ENCODE measurements at places on chromosomes 16 and 17.

GRCh38 chr17:1758807-1759206, 3.1 kb upstream of the SERPINF1 start:
- no peak for DNase-seq

- no peak for DNase-seq
These were observed 17.1 kb downstream of the ACLY start for GRCh38 chr17:41901646-41902045.

DNA sequence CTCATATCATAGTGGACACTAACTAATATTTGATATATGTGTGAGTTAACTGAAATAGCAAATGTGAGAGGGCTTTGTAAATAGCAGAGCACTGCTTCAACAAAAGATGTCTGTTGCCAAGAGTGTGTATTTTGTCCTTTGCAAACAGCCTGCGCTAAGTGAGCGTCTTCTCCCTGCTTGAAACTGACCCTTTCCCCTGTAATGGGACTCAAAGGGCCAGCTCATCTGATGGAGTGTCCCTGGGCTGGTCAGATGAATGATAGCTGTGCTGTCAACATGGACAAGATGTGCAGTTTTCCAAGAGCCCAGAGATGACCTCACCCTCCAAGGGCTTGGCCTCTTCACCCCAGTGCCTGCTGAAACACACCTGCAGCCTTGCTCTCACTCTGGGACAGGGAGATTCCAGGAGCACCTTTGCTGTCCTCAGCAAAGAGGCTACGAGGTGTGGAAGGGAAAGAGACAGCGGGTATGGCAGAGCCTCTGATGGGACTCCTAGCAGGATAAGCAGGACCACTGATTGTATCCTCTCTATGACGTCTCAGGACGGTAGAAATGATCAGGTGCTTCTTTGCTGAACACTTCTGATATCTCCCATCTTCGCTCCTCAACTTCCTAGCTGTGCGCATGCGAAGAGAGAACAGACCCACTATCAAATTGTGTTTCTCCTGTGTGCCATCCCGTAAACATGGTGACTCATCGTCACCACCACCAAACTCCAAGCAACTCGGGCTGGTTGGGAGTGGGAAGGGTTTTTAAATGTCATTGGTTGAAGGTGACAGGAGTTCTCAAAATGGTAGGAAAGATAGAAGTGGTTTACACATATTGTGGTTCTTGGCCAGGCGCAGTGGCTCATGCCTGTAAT, 35.8 kb upstream of the TBX2 start:
- DNase-seq = no peak

- no peak for DNase-seq
These were observed 11.8 kb upstream of the SLC25A19 start for GRCh38 chr17:75301049-75301448.

GRCh38 chr16:85534536-85535351, 78.4 kb upstream of the GSE1 start:
- peak; percentile 60 for DNase-seq

DNA sequence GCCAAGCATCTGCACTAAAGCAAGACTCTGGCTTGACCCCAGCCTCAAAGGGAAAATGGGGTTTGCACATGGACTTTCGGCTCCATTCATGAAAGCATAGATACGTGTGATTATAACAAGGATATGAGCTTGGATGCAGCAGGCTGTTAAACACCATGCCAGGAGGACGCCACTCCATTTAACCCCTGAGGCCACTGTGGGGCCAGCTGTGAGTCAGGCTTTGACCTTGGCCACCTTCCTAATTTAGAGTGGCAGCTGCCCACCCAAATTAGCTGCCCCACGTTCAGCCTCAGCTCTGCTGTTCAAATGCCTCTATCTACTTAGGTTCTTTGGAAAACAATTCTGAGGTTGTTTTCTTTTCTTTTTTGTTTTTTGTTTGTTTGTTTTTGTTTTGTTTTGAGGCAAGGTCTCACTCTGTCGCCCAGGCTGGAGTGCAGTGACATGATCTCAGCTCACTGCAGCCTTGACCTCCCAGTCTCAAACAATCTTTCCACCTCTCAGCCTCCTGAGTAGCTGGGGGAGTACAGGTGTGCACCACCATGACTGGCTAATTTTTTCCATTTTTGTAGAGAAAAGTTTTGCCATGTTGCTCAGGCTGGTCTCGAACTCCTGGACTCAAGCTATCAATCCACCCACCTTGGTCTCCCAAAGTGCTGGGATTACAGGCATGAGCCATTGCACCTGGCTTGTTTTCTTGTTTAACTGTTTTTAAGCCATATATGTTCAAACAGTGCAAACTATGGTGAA, 23.2 kb upstream of the KIFC3 start:
- no peak for DNase-seq

GRCh38 chr17:58734040-58734439, 21.6 kb upstream of the PPM1E start:
- no peak for DNase-seq

DNA sequence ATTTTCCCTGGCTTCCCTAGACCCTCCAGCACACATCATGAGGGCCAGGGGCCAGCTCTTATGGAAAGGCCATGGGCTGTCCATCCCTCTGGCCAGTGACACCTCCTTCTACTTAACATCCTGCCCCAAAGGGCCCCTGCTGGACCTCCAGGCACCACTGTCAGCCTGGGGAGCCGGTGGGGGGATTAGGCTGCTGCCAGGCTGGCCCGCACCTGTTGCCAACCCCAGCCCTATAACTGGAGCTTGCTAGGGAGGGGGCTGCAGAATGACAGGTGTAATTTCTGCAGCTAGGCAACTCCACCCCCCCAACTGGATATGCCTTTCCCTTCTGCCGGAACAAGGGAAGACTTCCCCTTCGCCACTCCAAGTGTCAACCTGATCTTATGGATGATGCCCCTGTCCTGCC, 12.5 kb downstream of the RARA start:
- DNase-seq = no peak

DNA sequence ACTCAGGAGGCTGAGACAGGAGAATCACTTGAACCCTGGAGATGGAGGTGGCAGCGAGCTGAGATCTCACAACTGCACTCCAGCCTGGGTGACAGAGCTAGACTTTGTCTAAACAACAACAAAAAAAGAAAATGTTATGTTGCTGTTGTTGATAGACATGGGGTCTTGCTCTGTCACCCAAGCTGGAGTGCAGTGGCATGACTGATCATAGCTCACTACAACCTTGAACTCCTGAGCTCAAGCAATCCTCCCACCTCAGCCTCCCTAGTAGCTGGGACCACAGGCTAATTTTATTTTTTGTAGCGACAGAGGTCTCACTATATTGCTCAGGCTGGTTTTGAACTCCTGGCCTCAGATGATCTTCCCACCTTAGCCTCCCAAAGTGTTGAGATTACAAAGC, 20.0 kb downstream of the FBXO47 start:
- no peak for DNase-seq

DNA sequence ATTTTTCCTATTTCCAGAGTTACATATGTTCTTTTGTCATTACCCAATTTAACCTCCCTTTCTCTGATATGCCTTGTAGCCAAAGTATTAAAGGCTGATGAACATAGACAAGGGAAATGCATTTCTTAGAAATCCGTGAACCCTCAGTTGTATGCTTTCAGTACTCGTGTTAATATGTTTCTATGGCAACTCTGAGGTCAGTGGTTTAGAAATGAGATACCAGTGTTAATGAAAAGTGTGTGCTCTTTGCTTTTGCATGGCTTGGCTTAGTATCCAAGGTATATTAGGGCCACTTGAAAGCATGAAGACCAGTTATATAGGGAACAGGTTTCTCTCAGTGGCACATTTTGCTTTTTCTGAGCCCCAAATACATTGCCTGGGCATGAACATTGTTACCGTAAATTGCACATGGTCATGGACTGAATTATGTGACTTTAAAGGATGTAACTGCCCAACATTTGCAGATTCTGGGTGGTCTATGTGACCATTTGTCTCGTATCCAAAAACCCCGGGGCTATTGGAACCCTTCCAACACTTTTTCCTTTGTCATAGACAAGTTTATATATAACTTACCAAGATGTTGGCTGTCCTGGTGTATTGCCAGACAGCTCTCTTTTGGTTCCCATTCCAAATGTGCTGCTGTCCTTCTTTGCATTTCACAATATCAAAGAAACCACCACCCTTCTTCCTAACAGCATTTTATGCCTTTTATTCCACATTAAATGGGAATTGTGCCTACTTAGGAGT, 17.5 kb downstream of the ABHD15 start:
- no peak for DNase-seq

- DNase-seq = peak; percentile 70
These were observed 2.1 kb downstream of the SCARF1 start for GRCh38 chr17:1643293-1643998.

- no peak for DNase-seq
These were observed 3.0 kb downstream of the CHAD start for GRCh38 chr17:50465635-50466034.

DNA sequence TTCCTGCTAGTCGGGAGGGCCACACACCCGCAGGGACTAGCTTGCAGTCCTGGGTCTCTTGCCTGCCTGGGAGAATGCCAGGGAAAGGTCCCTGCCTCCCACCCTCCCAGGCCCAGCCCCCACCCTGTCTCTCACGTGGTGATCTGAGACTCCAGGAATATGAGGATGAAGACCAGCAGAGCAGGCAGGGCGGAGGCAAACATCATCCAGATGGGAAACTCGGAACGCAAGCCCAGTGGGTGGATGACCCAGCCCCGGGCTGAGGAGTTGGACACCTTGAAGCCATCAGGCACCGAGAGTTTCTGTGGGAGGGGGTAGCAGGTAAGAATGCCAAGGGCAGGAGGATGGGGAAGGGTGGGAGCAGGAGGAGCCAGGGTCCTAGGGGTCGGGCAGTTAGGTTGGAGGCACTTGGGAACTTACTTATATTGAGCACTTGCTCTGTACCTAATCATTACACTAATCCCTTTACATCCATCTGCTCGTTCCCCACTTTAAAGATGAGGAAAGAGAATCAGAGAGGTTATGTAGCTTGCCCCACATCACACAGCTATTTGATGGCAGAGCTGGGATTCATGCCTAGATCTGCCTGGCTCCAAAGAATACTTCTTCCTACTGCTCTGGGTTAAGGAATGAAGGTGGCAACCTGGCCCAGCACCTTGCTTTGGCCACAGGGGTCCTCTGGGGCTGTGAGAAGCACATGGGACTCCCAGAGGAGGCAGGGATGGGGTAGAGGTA, 13.4 kb downstream of the SLC4A1 start:
- no peak for DNase-seq

- DNase-seq = no peak
These were observed 78.5 kb upstream of the CLEC3A start for GRCh38 chr16:77943801-77944200.

- no peak for DNase-seq
These were observed 17.4 kb downstream of the CCDC182 start for GRCh38 chr17:57727630-57728175.

GRCh38 chr16:66578651-66579531, at the start of gene CMTM2:
TSS of gene CMTM2 (plus strand) at chr16:66579463. CDS start at chr16:66579608, 145 bp downstream.
- DNase-seq = peak; percentile 25

GRCh38 chr16:77946823-77947222, 75.5 kb upstream of the CLEC3A start:
- DNase-seq = no peak

DNA sequence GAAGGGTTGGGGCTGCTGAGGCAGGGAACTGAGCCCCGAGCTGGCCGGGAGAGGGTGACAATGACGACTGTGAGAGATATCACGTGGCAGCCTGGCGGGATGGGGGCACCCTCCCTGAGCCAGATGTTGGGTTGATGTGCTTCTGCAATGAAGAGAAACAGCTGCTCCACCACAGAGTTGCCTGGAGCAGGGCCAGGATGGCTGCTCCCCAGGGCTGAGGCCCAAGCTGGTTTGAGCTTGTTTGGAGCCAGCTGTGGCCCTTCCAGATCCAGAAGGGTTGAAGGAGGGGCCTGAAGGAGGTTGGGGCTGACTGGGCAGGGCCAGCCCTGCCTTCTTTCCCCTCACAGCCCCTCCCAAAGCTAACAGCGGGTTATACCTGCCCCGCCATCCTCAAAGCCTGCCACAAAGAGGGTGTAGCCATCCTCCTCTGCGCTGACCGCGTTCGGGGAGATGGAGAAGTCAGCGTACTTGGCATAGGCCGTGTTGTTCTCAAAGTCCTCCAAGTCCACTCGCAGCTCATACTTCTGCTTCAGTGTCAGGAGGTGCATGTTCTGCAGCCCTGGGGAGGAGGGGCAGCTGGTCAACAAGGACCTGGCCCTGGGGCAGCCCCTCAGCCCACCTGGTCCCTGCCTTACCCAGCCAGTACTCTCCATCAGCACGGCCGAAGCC, 2.1 kb downstream of the MFAP4 start:
- peak; percentile 95 for DNase-seq

DNA sequence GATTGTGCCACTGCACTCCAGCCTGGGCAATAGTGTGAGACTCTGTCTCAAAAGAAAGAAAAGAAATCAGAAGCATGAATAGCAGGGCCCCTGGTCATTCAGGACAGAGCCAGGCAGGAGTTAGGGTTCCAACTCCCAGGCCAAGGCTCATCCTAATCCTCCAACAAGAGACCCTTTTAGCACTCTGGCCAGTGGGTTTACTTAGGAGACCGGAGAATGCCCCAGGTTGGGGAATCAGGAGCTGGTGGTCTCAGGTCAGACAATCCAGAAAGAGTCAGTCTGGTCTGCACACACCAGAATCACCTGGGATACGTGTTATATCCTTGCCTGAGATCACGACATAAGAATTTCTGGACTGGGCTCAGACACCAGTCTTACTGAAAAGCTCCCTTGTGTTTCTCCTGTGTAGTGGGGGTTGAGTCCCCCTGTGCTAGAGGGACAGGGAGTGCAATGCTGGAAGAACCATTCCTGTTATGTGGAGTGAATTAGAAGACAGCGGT, 48.7 kb downstream of the CCDC42 start:
- no peak for DNase-seq

- no peak for DNase-seq
These were observed 54.0 kb downstream of the CNGB1 start for GRCh38 chr16:57916735-57917438.

GRCh38 chr17:79728908-79729471, 1.8 kb upstream of the ENPP7 start:
- DNase-seq = no peak

DNA sequence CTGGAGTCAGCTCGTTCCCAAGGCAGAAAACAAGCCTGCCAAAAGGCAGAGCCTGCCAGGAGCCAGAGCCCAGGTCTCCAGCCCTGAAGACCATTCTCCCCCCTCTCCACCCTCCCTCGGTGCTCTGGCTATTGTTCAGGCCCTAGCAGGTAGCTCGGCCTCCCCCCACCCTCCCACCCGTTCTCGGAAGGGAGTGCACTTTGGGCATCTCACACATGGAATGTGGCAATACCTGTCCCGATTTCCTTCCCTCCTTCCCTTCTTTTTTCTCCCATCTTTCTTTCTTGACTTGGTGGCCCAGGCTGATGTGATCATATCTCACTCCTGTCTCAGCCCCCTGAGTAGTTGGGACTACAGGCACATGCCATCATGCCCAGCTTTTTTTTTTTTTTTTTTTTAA, 12.4 kb downstream of the CNGB1 start:
- no peak for DNase-seq

DNA sequence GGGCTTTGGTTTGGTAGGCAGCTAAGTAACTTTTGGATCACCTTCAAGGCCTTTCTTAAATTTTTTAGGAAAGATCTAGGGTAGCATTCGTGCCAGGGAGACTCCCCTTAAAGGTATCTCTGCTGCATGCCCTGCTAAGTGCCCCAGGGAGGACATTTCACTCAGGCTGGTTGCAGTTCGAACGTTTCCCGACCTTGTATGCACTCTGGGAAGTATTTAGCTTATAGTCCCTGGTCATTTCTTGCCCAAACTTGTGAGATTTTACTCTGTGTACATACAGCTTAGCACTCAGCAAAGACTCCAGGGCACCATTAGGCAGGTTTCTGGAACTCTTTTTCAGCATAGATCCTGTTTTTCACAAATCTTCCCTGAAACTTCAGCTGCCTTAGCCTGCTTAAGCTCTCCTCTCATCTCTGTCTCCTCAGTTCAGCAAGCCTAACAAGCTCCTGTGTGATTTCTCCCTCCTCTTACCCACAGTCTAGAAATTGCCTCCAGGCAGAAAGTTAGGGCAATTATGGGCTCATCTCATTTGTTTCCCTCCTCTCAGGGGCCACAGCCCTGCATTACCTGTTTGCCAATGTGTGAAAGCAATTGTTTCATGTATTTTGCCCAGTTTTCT, 84.6 kb downstream of the MRTFB start:
- no peak for DNase-seq

Data from erythroblast (primary cell).